ENCODE measurements at places on chromosomes 5 and 9.

DNA sequence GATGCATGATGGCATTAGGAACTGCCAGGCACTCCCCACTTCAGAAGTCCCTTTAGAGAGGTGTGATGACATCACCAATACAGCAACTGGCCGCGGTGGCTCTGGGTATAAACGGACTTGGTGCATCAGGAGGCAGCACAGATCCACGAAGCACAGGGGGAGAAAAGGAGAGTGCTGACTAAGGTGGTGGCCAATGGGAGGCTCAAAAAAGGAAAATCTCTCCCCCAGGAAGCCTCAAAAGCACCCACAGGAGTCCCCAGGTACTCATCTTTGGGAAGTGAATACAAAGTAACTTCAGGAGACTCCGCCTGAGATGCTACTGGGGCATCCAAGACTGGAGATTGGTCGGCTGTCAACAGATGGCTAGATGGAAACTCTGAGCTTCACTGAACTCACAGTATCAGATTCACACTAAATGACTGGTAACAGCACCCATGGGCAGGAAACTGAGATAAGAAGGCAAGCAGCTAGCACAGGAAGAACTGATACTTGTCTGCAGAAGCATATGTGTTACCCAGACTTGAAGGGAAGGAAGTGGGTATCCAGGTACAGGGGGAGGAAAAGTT lies 7.6 kb downstream of the TTC39B start:
- DNase-seq = no peak

- no peak for DNase-seq
These were observed 53.3 kb downstream of the ANXA1 start for GRCh38 chr9:73204936-73205335.

- no peak for DNase-seq
These were observed 85.9 kb downstream of the HRH2 start for GRCh38 chr5:175743676-175744210.

- no peak for DNase-seq
These were observed 209.7 kb downstream of the ESM1 start for GRCh38 chr5:54775645-54776044.

DNA sequence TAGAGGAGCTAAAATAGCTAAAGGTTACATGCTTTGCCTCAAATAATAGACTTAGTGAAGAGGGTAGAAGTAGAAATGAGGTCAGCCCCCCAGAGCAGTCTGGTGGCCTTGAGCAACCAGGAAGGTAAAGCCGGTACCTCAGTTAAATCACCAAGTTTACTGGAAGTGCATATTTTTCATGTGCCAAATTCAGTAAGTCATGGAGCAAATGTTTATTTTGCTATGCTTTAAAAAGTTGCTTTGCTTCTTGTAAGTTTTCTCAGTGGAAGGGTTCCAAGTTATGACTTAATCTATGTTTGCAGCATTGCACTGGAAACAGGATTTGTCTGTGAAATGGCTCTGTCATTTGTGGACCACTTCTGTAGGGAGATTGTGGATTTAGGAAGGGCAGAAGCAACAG lies 256.7 kb downstream of the ARRDC3 start:
- DNase-seq = no peak

GRCh38 chr5:38434966-38435705 lies 121.3 kb downstream of the LIFR start:
- no peak for DNase-seq

Measured in DMS53 (cell line).